ENCODE measurements at places on chromosomes 11 and 22.

GRCh38 chr22:19937616-19938473 lies 3.7 kb upstream of the COMT start:
- DNase-seq, result no peak

DNA sequence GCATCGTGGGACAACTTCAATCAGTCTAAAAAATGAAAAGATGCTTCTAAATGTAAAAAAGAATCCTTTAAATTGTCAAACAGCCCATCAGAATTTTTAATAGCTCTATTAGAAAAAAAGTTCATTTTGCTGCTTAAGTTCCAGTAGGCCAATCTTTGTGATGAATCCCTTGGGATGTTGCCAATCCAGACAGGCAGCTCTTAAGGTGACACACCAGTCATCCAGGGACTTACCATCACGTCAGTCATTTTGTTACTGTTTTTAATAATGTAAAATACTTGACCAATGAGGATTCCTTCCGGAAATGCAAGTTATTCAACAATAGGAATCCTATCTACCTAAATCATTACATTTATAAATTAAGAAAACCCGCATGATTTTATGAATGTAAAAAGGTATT lies 47.8 kb upstream of the TMEM45B start:
- DNase-seq, result no peak

- DNase-seq, result no peak
Measured at GRCh38 chr22:19891317-19892256, 36.9 kb upstream of the GNB1L start.

- DNase-seq, result no peak
Measured at GRCh38 chr11:95728094-95728493, 61.5 kb downstream of the FAM76B start.

DNA sequence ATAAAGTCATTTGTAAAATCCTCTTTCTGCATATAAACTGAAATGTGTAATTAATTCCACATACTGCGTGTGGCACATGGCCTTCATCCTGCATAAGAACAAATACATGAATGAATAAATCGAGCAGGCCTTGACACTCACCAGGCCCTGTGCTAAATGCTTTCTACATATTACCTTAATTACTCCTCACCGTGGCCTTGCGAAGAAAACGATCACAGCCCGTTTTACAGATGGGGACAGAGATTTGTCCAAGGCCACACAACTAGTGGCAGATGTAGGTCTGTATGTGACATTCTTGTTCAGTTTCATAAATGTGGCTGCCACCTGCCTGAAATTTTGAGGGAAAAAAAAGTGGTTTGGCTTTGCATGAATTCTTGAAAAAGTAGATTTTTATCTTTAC lies 5.8 kb upstream of the CCND1 start:
- DNase-seq, result no peak

DNA sequence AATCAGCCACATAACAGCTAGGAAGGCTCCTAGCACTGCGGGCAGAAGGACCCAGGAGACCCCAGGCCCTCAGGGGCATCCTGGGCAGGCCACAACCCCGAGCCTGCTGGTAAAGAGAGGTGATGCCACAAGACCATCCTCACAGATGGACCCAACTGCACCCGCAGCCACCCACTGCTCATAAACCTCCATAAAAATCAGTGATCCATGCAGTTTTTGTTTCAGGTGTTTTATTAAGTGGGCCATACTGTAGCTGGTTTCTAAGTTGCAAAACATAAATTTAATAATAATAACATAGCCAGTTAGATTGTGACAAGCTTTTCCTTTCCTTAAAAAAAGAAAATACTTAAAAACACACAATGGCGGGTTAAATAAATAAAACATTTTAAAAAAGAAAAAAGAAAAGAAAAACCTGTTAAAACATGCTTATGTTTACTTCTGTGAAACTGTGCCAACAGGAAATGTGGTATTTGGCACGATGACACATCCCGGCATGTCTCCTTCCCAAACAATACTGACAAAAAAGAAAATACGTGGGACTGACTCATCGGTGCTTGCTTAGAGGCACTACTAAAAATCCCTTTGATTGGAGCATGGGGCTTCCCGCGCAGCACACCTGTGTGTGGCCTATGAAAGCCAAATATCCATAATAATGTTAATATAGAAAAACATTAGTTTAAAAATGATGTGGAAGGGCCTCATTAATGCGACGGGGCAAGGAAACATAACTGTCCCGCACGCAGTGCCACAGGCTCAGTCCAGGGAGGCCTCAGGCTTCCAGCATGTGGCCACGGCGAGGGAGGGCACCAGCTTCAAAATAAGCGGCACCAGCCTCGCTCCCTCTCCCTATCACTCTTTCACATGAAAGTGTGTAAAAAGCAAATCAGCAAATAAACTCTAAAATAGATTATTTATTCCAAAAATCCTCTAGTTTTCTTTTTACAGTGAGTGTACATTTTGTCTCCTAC lies 47.5 kb upstream of the SCUBE2 start:
- no peak for DNase-seq

- no peak for DNase-seq
Measured at GRCh38 chr22:39179841-39180335, 27.4 kb upstream of the CBX7 start.

GRCh38 chr11:69210310-69211035 lies 54.7 kb downstream of the SMIM38 start:
- DNase-seq, result no peak

All from globus pallidus (tissue), 1 donor.